ENCODE measurements at places on chromosomes 7 and 10.

GRCh38 chr7:100147278-100147677, 1.4 kb upstream of the LAMTOR4 start:
- no peak for DNase-seq

GRCh38 chr7:141649865-141650634, 51.9 kb downstream of the DENND11 start:
- DNase-seq, result no peak

- DNase-seq, result no peak
Observed at GRCh38 chr7:17134786-17135185, 163.7 kb upstream of the AHR start.

DNA sequence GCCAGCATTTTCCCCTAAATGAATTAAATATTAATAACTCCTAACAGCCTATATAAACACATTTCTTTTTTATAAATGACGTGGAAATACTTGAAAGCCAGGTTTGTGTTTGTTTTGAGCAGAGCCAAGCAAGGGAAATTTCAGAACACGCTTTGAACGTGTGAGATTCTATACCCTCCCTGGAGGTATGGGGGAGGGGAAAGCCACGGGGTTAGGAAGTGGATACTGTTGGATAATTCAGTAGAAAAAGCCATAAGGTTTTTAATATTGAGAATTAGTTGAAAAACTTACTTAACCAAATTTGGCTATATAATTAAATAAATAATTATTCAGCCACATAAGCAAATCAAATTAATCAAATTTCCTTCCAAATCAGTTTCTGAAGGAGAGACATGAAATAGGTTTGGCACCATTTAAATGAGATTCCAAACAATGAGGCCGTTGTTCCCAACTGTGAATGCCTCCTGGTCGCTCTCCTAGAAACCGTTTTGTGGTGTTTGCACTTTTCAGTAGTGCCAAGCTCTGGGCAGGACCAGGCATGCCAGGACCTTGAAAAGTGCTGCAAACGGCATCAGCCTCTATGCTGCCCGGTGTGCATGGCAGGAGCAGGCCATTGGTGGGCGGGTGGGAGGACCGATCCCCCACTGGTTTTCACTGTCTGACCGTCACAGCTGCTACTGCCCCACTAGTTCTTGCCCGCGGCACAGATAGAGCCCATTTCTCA, 88.1 kb downstream of the SEPTIN14 start:
- DNase-seq, result no peak

DNA sequence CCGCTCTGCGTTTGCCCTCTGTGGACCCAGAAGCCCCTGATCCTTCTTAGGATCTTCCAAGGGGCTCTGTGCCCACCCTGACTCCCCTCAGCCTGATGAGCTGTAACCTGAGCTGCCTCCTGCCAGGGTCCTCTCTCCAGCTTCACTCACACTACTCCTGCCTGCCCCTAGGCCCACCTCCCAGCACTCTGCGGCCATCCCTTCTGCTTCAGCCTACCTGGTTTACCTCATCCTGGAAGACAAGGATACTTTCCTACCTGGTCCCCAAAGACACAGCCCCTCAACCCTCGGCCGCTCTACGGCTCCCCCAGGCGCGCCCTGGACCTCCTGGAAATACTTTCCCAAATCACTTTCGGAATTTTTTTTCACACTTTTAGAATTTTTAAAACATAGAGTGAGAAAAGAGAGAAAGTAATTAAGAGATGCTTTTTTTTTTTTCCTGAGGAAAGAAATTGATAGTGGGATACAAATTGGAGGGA, 6.4 kb upstream of the ZNF862 start:
- DNase-seq, result no peak

DNA sequence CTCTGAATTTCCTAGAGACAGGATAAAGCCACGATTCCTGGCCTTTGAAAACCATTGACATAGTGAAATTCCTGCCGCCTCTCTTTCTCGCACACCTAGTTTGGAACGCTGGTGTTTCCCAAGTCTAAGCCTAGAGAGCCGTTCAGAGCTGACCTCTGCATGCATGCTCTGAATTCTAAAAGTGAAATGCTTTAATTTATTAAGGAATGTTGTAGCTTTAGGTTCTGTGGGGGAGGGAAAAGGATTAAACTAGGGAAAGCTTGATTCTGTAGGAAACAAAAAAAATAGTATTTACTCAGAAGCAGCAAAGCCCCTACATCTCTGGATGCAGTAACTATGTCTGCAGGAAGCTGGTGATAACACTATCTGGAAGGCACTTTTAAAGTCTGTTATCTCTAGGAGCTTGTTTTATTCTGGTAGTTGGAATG, 27.3 kb downstream of the PFKP start:
- no peak for DNase-seq

DNA sequence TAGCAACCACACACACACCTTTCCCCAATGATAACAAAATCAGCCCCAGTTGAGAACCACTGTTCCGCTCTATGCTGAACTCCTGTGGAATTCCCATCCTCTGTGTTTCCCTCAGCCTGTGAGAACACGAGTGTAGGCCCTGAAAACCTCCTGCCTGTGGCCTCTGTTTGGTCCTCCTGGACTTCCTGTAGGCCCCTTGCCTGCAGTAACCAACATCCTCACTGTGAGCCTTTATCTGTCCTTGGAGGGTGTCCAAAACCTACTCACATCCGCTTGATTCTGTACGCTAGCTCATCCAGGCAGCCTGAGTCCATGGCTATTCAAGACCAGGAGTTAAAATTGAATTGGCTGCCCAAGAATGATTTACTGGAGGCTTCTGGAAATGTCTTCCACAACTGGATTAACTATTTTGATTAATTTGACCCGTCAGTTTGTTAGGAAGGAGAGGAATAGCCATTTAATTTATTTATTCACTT, 149.8 kb downstream of the AKR1D1 start:
- DNase-seq, result no peak

DNA sequence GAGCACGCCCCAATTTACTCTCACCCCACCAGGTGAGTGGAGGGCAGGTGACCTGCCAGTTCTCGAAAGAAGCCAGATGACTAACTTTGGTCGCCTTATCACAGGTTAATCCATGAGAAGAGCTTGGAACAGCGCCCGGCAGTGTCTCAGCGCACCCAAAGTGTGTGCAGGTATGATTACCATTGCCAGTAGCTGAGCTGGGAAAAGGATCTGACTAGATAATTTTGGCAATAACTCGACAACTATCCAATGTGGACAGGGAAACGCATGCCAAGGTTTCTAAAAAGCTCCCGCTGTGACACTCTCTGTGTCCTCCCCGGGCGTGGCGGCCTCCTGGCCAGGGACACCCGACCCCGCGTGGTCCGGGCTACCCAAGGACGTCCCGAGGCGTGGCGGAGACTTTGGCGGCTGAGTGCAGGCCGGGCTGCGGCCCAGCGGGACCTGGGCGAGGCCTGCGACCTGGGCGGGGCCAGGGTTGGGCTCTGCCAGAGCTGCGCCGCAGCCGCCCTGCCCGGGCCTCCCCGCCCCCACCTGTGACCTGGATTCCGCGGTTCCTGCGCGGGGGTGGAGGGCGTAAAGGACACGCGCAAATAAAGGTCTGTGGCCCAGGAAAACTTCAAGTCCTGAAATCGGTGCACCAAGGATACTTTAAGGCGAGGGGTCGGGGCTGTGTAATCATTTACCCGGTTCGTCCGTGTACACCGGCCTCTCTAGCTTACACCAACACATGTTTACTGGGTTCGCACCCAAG, 13.7 kb upstream of the WAPL start:
- DNase-seq, result peak; percentile 12

DNA sequence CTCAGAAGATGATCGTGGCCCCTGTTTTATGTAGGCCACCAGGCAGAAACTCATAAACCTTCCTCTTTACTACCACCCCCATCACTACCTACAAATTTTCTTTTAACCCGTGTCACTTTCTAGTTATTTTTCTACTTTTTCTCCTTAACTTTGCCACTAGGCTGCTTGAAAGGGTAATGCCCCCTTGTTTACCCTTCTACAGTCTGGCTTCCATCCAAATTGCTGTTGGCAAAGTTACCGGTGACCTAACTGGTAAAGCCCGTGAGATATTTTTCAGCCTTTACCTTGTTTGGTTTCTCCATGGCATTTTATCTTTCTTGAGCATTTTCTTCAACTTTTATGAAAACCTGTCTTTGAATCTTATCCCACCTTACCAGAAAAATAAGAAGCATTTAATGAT, 153.0 kb downstream of the WNT2 start:
- DNase-seq, result no peak

Data from CD4-positive, alpha-beta T cell treated with Interleukin-6 at 100 ng/mL for 8 hours (primary cell).